Stimulated activated CD8-positive, alpha-beta memory T cell treated with anti-CD3 and anti-CD28 coated beads, Interleukin-2, amount 100 ng/mL, for 1 hour (primary cell): ENCODE measurements at places on chromosomes 3 and 15.

- no peak for DNase-seq
These were observed 79.5 kb upstream of the EIF1B start for GRCh38 chr3:40229963-40230362.

GRCh38 chr3:113179235-113179824 lies 32.0 kb upstream of the BOC start:
- DNase-seq = no peak

DNA sequence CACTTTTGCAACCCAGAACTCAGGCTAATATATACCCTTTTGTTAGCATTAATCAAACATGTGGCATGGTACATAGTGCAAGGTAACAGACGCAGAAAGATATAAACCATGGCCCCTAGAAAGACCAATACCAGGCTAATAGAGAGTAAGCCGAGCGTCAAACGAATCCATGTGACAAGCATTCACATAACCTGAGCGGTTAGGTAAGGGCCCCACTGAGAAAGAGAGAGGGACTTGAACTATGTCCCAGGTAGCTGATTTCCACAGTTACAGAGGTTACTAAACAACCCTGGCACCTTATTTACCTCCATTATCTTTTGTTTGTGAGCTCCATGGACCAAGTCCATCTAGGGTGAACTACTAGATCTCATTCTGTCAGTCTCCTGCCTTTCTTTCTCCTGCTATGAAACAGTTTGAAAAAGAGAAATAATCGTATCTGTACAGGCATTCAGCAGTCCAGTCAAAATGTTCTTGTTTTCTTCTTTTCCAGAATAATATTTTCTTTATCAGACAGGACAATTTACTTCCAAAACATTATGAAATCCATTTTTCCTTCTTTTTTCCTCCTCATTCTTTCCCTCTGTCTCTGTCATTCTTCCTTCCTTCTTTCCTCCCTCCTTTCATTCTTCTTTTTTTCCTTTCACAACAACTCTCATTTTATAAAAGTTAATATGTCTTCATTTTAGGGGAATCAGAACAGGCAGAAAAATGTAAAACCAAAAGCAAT lies 30.5 kb upstream of the TNFSF10 start:
- DNase-seq = no peak

GRCh38 chr3:126979046-126979628 lies 3.8 kb upstream of the PLXNA1 start:
- no peak for DNase-seq

DNA sequence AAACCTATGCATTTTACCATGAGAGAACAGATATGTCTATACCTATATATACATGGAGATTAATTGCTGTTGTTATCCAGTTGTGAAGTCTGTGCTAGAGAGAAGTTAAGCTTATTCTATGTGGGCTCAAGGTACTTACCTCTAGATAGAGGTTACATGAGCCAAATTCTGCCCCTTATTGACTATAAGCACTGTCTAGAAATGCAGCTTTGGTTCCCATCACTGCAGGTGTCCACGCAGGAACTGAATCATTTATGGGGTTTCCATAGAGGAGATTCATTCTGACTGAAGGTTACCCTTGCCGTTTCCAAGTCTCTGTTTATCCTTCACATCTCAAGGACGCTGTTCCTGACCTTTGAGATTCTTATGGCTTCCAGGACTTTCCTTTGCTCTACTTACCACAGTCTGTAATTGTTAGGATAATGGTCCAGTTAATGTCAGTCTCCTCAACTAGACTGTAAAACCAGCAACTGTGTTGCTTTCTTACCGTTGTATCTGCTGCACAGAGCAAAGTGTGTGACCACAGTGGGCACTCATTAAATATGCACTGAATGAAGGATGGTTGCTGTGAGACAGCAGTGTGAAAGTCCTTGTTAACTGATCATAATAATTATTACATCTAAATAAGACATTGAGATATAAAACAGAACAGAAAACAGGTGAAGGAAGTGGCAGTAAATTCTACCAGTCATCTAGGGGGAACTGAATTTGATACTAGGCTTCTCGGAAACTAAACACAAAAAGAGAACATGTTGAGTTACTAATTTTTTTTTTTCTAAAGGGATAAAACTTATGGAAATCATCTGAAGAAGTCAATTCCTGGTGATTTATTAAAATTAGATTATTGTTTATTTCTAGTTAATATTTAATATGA lies 44.0 kb upstream of the BCL6 start:
- no peak for DNase-seq

- no peak for DNase-seq
These were observed 88.9 kb downstream of the TNIK start for GRCh38 chr3:171371354-171371753.
